ENCODE measurements at places on chromosomes 12 and 14.

- DNase-seq = no peak
These were observed 1.1 kb upstream of the RHOF start for GRCh38 chr12:121794534-121795033.

DNA sequence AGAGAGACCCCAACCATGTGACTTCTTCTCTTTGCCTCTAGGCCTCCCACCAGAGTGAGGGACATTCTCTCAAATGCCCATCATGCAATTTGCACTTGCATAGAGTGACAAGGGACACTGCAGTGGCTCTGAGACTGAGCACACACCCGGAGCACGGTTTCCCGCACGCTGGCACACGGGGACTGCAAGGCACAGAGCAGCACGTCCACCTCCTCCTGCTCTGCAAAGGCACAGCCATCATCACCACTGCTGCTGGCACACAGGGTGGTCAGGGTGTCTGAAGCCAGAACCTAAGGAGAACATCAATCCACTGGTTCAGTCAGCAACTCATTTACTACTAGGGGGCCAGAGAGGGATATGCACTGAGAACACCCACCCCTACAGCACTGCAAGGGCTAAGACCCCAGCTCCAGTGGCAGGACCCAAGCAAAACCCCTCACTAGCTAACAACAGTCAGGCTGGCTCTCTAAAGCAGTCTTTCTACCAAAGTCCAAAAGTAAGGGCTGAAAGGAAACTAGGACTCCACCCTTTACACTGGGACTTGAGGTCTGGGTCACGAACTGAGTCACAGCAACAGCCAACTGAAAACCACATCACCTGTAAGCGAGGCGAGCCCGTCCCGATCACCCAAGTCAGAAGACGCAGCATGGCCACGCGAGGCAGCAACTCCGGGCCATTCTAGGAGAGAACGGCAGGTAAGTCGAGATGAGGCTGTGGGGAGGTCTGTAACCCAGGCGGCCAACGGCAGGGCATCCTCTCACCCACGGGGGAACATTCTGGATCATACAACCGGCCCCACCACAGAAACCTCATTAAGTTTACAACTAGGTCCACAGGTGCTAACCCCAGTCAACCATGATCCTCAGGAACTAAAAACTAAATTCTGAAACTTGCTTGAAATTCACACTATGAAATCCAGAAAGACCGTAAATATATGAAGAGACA lies 37.9 kb downstream of the GCN1 start:
- no peak for DNase-seq

DNA sequence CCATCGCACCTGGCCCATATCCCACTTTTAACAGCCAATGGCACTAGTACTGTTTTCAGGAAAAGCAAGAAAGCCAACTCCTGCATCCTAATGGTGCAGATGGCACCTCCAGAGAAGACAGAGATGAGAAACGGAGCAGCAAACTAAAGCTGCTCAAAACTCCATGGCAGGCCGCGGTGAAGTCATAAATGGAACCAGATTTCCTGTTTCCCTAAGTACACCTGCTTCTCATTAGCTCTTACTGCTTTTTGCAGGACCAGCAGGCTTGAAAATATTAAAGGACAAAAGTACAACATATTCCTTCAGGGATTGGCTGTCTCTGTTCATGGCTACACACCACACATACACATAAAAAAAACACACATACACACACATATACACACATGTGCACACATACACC lies 36.7 kb upstream of the LGALS3 start:
- DNase-seq = no peak

DNA sequence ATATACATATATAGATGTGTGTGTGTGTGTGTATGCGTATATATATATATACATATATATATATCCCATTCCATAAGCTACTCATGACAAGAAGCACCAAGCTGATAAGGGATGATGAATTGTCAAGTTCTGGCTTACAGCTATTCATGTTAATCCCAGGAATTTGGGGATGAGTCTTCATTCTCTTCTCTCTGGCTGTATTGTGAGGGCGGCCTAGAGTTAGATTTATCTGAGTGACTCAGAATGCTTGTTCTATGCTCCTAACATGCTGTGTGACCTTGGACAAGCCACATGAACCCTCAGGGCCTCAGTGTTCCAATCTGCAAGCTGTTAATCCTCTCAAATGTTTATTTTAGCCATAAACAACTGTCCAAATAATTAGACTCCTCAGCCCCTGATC lies 749.0 kb downstream of the MED13L start:
- DNase-seq = no peak

DNA sequence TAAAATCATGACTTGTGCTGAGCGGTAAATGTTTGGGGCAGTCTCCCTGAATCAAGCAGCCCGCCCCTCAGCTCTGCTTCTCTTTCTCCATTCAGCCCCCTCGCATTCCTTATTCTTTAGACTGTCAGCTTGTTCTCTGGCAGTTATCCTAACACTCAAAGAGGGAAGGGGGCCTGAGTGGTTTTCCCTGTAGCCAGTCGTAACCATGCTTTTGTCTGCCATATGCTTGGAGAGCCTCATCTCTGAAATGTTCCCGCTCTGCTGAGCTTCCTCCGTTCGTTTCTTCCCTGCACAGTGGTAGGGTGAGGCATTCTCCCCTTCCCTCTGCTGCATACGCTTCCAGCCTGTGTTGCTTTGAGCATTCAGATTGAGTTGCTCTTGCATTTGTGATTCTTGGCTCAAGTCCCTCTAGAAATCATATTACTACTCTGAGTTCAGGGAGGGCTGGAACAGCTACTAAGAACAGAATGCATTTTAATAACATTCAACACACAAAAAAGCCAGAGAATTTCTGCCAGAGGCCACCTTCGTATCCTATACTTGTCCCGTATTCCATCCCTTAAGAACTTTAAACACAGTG lies 119.7 kb downstream of the FBXL14 start:
- DNase-seq = no peak

DNA sequence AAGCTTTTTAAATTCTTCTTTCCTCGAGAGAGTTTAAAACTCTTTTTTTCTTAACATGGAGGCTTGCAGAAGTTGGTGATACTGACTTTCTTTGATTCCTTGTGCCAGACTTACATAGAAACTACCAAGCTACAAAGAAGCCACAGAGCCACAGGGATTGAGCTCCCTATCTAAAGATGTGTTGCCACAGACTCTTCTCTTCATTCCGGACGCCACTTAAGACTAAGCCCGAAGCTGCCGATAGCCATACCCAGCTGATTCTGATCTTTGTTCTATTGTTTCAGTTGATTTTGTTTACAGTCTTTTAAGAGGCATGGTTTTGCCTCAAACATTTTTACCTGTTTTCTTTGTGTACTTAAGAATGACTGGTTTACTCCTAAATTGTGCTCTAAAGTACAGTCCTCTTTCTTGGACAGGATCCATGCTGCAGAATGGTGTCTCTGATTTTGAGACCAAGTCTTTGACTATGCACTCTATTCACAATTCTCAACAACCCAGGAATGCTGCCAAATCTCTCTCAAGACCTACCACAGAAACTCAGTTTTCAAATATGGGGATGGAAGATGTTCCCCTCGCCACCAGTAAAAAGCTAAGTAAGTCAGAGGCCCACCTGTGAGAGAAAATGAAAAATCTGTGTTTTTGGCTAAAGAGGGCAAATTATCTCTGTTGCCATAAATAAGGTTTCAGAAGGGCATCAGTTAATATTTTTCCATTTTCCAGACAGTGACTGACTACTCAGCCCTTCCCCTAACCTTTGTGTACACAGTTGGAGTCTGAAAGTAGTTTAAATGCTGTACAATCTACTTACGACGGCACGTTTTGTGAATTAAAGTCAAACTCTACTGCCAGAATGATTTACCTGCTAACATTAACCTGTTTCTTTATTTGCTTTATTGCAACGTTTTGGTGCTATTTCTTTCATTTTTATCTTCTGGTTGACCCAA lies 42.1 kb upstream of the KCNH3 start:
- DNase-seq = no peak

DNA sequence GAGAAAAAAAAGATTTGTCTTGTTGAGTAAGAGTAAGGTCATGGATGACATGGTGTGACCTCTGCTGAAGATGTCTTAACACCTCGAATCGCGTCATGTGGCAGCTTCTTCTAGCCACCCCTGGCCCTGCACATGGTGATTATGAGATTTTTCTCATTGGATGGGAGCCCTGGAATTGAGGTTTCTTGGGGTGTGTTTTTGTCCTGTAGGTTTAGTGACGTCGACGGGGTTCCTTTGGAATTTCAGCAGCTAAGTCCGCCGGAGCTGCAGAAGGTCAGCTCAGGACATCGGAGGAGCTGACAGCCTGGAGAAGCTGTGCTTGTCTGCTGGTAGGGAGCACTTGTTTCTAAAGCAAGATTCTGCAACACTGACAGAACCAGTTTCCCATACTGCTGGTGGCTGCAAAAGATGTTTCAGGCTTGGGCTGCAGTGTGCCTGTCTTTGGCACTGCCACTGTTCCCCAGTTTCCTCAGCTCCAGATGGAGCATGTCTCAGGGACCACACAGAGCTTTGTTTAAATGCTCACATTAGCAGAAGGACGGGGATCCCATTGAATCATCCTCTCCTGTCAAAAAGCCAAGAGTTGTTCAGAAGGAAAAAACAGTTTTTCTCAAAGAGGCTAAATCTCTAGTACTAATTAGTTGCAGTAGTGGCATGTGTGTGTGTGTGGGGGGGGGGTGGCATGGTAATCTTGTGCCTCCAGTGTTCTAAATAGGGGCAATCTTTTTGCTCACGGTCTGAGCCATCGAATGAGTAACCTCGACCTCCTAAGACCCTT lies 5.2 kb upstream of the FOS start:
- no peak for DNase-seq

GRCh38 chr12:52239767-52240166 lies 6.7 kb downstream of the KRT7 start:
- DNase-seq = no peak

GRCh38 chr14:50620341-50620740 lies 47.8 kb downstream of the SAV1 start:
- no peak for DNase-seq

DNA sequence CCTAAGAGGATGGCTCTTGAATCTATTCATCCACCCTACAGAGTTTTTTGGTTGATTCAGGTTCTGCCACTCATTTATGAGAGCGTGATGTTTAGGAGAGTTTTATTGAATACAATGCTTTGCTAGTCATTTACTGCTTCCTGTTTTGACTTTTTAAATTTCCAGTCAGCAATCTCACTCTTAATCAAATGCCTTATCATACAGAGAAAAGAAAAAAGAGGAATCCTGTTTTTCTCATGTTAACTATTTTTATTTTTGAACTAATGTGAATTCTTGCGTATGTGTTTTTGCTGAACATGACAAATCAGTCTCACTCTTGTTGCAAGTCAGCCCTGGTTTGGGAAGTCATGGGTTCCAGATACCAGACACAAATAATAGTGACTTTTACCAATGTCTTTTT lies 22.1 kb upstream of the LGMN start:
- no peak for DNase-seq

DNA sequence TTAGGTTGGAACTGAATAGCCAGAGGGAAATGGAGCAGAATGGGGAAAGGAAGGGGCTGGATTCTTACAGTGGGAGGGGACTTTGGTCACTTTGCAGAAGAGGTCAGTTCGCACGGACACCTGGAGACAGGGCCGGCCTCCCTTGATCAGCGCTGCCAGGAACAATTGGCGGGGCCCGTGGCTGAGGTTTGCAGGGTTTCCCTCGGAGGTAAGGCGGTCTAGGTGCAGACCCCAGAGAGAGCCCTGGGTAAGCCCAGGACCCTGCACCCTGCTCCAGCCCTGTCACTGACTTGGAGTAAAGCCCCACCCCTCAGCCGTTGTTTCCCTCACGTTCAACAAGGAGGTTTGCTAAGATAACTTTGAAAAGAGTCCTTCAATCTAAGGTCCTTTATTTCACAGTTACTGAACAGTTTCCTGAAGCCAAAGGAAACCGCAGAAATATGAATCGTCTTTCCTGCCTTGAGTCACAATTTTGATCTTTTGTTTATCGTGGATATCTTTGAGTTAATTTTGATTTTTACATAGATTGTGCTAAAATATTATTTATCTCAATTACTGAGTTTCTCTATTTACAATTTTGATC lies 231.4 kb upstream of the RTL1 start:
- no peak for DNase-seq

DNA sequence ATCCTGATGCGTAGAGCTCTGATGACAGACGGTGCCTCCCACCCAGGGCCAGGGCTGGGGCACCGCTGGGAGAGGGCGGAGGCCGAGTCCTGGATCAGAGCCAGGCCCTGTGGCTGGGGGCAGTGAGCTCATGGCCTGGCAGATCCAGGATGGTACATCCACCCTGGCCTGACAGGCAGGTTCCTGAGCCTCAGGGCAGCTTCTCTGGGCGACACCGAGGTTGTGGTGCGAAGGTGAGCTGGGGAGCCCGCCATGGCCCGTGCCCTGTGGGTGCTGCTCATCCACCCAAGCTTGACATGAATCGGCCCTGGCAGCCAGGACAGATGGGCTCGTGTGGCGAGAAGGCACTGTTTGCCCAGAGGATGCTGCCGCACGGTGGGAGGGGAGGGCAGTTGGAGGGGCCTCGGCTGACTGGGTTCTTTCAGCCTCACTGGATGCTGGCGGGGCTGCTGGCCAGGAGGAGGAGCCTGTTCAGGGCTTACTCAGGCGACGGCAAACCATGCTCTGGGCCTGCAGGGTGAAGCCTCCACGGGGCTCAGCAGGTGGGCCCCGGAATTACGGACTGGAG lies 16.6 kb downstream of the LRTM2 start:
- no peak for DNase-seq
